ENCODE measurements at places on chromosomes 13 and 19.

- no peak for DNase-seq
These were observed 3.3 kb downstream of the FBL start for GRCh38 chr19:39842693-39843435.

DNA sequence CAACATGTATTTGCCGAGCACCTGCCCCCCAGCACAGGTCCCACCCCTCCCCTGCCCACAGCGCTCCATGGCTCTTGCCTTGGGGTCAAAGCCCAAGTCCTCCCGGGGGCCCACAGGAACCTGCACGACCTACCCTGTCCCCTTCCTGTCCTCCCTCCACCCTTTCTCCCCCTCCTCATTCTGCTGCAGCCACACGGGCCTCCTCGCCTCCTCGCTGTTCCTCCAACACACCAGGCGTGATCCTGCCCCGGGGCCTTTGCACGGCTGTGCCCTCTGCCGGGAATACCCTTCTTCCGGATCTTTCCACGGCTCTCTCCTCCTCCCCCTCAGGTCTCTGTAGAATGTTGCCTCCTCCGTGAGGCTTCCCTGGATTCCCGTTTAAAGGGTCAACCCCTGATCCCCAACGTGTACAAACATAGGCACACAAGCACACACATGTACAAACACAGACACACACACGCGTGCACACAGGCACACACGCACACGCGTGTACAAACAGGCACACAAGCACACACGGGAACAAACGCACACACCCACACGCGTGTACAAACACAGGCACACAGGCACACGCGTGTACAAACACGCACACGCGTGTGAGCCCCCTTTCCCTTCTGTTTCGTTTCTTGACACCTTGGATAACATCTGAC, 2.8 kb downstream of the MADCAM1 start:
- no peak for DNase-seq

DNA sequence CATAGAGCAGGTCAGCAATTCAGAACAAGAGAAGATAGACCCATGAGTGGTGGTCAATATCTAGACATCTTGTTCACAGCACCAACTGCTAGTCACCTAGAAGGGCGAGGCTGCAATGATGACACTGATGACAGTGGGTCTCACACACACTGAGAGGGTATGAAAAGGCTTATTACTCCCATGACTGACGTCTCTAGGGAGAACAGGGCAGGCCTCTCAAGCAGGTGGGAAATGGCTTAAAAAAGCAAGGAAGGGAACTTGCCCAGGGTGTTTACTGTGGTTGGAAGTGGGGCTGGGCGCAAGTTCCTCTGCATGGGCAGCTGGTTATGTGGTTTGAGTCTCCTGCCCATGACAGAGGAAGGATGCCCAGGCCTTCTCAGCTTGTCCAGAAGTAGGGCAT, 33.8 kb downstream of the ZNF44 start:
- DNase-seq: no peak

DNA sequence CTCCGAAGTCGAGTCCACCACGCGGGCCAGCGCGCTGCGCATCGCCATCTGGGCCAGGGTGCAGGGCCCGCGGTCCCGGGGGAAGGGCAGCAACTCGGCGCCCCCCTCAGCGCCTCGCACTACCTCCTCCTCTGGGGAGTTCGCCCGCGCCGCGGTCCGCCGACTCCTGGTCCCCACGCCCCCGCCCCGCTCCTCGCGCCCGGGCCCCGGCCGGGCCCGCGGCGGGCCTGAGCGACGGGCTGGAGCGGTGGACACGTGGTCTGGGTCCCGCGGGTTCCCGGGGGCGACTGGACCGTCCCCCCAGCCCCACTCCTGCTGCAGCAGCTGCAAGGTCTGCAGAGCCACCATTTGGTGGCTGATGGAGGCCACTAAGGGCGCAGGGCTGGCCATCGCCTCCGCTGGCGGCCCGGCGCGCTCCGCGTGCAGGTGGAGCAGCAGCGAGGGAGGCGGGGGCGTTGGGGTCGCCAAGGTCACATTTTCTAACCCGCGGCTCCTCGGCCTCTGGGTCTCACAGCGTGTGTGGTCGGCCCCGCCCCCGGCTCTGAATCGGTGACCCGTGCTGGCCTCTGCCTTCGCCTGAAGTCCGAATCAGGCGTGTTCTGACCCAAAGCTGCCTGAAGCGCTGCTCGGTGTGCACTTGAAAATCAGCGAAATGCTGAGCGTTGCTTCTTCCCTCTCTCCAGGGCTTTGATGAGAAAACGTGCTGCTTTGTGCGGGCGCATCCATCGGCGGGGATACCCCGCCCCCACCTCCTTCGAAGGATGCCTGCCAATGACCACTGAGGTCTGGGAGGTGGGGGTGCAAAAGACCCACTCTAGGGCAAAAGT, at the start of gene DLEU7:
Gene DLEU7 (minus strand): TSS at position 436 of the 827 bp plus-strand sequence. CDS start 46 bp downstream, at position 390.
- DNase-seq: no peak

GRCh38 chr13:65907666-65908525, 1322.2 kb downstream of the PCDH9 start:
- DNase-seq: no peak

DNA sequence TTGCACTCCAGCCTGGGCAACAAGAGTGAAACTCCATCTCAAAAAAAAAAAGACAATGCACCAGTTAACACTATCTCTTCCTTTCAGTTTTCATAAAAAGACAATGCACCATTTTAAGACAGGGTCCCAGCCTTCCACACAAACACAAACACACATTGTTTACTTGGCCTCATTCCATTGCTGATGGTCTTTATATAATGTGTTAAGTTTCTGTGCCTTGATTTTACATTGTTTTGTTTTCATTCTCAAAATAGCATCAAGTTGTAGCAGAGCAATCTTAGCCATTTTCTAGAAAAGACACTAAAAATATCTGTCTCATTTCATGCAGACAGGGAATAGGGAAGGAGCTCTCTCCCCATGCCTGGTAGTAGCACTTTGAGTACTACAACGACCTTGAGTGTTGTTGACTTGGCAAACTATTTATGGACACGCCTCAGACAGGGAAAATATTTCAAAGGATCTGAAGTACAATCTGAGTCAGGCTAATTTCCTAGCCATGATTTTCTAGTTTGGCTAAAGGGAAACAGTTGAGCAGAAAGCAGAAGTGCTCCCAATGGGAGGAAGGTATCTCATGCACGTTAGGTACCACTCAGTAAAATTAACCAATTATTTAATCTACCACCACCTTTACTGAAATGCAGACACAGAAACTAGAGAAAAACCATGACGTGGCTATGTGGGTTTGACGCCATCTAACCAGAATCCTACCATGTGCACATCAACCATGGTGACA, 120.6 kb downstream of the ABCC4 start:
- no peak for DNase-seq

DNA sequence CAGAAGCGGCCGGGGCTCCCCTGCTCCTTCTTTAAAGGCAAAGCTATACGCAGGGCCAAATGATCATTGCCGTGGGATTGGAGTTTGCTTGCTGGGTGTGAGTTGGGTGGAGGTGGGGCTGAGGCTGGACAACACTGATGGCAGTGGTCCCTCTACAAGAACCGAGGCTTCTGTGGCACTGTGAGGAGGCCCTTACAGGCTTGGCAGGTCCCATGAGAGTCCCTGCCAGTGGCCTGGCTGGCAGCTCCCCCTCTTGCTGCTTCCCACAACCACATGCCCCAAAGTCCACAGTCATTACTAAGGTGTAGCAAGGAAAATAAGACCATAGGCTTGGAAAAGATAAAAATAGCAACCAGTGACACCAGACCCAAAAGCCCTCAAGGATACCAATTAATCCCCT, 98.4 kb downstream of the ANKRD10 start:
- DNase-seq: no peak

- no peak for DNase-seq
These were observed 500 bp downstream of the ZFP30 start for GRCh38 chr19:37654629-37655300.

DNA sequence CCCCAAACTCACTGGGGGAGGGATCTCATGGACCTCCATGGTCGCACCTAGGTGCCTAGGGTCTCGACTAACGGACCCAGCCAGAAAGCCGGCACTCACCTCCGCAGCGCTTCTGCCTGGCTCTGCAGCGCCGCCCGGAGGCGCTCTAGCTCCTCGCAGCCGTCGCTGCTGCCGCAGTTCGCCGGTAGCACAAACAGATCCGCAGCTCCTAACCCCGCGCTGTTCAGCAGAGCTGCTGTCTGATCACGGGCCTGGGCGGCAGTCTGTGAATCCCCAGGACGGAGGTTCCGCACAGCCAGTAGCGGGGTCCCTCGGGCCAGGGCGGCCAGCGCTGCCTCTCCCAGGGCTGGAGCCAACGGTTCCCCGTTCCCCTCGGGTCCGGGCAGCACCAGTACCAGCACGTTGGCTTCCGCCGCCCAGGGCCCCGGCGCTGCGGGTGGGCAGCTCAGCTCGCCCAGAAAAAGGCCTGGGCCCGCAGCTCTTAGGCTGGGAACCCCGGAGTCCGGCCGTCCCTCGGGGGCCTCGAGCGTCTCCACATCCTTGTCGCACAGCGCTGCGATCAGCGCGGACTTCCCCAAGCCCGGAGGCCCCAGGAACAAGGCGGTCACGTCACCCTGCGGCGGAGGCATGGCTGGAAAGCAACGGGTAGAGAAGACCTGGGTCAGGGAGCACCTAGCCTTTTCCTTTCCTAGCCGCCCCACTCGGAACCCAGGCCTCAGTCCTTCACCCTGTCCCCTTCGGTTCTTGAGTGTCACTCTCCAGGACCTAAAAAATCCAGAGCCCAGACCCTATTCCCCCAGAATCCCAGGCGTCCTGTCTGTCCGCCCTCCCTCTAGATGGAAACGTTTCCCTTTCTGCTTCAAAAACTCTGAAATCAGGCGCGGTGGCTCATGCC, 977 bp downstream of the IRGQ start:
- peak; percentile 56 for DNase-seq

- DNase-seq: no peak
These were observed 7.6 kb downstream of the SLC39A3 start for GRCh38 chr19:2732157-2732725.

DNA sequence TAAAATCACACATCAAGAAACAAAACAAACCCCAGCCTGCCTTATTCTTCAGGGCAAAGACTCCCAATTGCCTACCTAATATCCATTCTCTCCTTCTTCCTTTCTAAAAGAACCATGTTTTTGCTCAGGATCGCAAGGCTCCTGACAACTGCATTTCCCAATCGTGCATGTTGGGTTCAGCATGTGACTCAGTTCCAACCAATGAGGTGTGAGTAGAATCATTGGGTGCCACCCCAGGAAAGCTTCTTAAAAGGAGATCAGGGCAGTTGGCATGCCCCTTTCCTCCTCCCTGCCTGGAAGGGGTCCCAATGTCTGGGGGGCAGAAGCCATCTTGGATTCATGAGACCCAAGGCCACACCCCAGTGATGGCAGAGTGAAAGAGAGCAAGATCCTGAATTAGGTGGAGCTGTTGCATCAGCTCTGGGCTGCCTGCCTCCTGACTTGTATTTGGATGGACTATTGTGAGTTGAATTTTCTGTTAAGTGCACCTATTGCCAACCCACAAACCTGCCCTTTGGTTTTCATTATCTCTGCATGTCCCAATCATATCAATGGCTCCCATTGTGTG, 26.0 kb upstream of the UBAC2 start:
- no peak for DNase-seq

GRCh38 chr19:2166741-2167738, 3.3 kb downstream of the DOT1L start:
- no peak for DNase-seq

GRCh38 chr13:43294412-43294811, 271.0 kb downstream of the DNAJC15 start:
- no peak for DNase-seq

DNA sequence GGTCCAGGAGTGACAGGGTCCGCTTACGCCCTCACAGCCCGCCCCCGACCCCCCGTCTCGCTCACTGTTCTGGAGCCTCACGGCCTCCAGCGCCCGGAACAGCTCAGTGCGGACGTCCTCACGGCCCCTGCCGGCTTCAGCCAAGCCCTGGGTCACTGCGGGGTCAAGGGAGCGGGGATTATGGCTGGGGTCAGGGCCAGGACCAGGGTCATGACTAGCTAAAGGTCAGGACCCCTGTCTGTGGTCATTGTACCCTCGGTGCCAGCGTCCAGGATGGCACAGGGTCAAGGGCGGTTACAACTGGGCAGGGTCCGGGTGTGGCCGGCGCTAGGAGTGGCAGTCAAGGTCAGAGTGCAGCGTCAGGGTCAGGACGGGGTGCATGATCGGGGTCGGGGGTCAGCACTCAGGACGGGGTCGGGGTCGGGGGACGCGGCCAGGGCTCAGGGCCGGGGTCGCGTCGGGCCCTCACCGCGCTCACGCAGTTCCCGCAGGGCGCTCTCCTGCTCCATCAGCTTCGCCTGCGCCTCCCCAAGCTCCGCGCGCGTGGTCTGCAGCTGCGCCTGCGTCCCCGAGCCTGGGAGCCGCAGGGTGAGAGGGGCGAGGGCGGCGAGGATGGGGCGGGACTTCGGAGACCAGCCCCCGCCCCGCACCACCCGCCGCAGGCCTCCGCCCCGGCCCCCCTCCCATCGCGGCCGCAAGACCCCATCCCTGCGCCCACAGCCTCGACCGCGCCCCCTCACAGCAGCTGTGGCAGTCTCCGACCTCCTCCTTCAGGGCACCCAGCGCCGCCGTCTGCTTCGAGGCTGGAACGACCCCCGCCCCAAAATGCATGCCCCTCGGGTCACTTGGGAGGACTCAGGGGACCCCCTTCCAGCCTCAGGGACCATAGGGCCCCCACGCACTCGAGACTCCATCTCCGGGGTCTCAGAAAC, 1.4 kb downstream of the CLEC4G start:
- no peak for DNase-seq

- no peak for DNase-seq
These were observed 47.0 kb upstream of the DIAPH3 start for GRCh38 chr13:60210510-60211330.

DNA sequence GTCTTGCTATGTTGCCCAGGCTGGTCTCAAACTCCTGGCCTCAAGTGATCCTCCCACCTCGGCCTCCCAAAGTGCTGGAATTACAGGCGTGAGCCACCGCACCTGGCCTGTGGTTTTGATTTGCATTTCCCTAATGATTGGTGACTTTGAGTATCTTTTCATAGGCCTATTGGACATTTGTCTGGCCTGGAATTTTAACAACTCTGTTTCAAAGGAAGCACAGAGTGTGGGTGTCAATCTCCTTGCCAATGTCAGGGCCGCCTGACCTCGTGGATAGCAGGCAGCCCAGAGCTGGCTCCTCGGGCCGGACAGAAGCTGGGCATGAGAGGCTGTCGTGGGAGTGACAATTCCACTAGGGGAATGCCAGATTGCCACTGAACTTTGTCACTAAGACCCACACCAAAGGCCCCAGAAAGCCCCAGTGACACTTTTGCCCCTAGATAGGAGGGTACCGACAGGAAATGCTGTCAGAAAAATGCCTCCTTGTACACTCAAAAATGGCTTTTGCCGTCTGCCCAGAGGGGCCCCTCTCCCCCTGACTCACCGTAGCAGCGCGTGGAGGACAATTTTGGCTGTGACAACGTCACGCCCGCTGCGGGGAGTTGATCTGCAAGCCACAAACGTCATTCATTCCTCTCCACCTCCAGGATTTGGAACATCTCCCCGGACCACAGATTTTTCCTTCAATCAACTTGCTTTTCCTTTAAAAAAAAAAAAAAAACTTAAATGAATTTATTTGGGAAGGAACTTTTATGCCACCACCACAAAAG, 11.7 kb upstream of the ADGRE5 start:
- peak; percentile 77 for DNase-seq

Measured in activated CD4-positive, alpha-beta T cell treated with anti-CD3 and anti-CD28 coated beads for 24 hours (primary cell).